ENCODE measurements at places on chromosomes 5 and 9.

DNA sequence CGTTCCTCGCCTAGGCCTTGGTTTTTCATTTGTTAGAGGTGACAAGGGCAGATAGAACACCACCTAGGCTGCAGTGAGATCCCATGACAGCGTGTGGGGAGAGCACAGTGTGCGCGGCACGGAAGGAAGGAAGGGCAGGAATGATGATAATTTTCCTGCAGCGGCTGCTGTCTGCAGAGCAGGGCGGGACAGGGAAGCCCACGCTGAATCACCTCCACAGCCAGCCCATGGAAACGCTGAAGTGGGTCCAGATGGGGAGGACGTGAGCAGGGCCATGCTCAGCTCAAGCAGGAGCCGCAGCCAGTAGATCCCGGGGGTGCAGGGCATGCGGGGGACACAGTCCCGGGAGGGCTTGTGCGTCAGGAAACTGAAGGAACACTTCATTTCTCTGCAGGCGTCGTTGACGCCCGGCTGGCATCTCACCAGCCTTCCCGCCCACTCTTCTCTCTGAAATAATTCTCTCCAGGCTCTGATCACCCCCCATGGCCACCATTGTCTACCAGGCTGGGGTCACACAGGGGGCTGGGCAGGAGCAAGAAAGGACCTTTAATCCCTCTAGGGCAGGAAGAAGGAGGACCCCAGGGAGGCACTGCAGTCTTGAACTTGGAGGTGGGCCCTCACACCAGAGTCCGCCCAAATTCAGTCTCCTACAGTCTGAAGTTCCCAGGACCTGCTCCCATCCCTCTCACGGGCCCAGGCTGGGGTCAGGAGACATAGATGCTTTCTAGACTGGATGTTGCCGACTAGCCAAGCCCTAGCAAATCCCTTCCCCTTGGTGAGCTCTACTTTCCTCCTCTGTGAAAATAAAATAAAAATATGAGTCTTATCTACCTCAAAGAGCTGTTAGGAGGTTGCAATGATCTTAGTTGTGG, 20.9 kb upstream of the SYNPO start:
- no peak for DNase-seq

DNA sequence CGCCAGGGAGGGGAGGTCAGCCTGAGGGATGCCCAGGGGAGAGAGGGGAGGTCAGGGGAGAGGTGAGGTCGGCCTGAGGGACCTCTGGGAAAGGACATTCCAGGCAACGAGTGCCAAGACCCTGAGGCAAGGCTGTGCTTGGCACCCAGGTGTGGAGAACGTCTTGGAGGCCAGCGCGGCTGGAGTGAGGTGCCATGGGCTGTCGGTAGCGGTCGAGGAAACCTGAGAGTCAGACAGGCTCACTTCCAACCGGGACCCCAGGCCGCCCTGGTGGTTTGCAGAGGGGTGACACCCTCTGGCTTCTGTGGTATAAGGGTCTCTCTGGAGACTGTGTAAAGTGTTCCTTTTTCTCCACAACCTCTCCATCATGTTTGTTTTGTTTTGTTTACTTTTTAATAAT, 82.9 kb downstream of the CACNA1B start:
- no peak for DNase-seq

DNA sequence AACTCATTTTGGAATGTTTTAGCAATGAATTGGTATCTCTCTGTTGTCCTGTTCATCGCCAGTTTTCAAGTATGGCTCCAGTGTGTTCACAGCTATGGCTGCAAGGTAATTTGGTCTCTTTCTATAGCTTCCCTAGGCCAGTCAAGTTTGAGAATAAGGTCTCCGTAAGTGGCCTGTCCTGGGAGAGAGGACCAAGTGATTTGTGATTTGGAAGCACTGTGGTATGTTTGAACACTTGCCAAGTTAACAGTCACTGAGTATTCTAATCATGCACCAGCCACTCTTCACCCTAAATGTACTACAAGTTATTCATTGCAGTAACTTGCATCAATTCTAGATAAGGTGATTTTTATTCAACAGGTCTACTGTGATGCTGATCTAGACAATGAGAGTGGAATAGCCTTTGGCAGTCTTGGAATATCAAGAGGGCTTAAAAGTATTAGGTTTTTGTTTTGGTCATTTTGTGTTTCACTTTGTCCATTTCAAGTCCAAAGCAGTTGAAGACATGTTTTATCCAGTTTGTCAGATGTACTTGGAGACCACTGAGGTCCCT, 41.1 kb downstream of the G3BP1 start:
- DNase-seq = no peak

DNA sequence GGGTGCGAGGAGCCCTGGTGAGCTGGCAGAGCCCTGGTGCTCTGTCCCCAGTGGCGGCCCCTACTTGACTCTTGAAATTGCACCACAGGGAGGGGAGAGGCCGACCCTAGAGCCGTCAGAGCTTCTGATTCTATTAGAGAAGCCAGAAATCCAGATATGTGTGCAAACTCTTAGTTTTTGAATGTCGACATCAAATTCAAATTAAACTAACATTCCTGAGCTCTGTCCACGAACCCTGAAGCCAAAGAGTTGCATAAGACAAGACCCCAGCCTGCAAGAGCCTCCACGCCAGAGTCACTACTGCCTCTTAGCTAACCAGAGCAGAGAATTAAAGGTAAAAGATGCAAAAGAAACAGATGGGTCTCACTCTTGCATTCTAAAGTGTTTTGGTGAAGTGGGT, 29.8 kb upstream of the MSX2 start:
- DNase-seq = no peak

GRCh38 chr5:26757941-26758340, 280.4 kb downstream of the CDH9 start:
- no peak for DNase-seq

GRCh38 chr9:135536216-135536615, 9.7 kb upstream of the OBP2A start:
- DNase-seq = no peak

DNA sequence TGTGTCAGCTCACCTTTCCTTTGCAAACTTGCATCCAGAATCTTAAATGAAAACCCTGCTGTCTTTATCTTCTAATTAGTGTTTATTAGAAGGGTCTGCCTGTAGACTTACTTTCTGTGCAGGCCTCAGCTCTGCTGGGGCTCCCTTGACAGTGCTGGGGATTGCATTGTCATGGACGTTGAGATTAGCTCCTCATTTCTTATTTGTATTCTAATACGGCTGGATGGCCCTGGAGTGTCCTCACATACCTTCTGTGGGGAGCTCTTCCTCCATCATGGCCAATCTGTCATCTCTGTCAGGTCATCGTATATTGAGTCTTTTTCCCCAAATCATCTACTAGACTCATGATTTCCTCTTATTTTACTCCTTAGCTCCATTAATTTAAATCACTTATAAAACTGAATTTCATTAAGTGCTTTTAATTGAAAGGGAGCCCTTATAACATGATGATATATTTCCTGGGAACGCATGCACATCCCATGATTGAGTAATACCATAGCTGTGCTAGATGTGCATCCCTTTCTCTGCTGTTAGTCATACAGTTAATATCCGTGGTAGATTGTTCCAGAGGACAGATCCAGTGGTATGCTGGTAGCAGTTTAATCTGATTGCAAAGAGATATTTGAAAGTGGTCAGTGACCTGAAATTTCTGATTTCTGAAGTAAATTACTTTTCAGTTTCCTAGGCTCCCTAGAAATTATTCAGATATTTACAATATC, 61.6 kb downstream of the ICE1 start:
- DNase-seq = no peak

- no peak for DNase-seq
These were observed 17.2 kb downstream of the RIC1 start for GRCh38 chr9:5646116-5646515.

GRCh38 chr9:131744720-131745201, 4.9 kb upstream of the RAPGEF1 start:
- no peak for DNase-seq

DNA sequence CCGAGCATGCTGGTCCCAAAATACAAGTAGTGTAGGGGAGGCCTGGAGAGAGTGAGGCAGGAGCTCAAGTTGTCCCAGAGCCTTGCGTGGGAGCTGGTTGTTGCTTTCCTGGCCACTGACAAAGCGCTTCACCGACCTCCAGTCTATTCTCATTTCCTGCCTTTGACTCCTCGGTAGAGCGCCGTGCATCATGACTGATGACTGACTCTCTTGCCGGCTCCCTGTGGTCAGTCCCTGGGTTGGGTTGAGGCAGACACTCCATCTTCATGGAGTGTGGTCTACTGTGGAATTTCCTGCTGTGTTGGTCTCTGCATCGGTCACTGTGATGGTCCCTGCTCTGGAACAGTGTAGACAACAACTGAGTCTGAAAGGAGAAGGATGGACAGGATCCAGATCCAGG, 175.1 kb upstream of the S1PR3 start:
- DNase-seq = peak; percentile 51

- no peak for DNase-seq
These were observed 2229.2 kb upstream of the C9orf72 start for GRCh38 chr9:29802454-29802853.

DNA sequence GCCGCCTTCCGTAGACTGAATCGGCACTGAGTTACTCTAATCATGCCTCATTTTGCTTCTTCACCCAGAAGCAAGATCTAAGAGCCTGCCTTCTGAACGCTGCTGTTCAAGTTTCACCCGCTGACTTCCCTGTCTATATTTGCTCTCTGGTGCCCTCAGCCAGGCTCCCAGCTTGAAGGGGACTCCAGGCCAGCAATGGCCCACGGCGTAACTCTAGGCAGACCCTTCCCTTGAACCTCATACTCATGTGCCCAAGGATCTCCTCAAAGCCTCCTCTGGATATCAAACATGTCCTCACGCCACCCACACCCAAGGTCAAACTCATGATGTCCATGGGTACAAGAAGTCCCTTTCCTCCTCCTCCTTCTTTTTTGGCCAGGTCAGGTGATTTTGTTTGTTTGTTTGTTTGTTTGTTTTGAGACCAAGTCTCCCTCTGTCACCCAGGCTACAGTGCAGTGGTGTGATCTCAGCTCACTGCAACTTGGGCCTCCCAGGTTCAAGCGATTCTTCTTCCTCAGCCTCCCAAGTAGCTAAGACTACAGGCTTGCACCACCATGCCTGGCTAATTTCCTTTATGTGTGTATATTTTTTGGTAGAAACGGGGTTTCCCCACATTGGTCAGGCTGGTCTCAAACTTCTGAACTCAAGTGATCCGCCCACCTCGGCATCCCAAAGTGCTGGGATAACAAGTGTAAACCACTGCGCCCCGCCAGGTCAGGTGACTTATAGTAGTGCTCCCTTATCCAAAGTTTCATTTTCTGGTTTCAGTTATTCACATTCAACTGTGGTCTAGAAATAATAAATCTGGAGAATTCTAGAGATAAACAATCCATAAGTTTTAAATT, 239.0 kb downstream of the SYK start:
- DNase-seq = no peak

DNA sequence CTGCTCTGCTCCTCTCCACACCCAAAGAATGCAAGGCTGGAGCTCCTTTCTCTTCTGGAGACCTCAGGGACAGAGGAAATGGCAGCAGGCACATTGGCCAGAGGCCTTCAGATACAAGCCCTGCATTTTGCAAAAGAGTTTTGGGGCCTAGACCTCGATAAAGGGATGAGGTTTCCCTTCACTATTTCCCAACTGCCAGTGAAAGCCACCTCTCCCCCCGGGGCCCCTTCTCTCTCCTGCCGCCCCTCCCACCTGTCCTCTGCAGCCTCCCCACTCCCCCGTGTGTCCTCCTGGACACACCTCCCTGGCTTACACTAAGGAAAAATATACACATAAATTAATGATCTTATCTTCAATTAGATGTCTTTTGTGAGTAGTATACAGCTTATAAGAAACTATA, 21.3 kb upstream of the LMNB1 start:
- DNase-seq = no peak

GRCh38 chr9:111992523-111992922, 95.9 kb downstream of the UGCG start:
- DNase-seq = peak; percentile 57
